Calu3 (cell line): ENCODE measurements at places on chromosomes 4 and X.

- H3K36me3 ChIP-seq, result no peaks in the 10 kb centered on the region
- DNase-seq, result no peak
- no peak overlapping the region for H3K4me3 ChIP-seq
- no peaks in the 10 kb centered on the region for H3K4me1 ChIP-seq
These were observed 308.3 kb downstream of the BMPR1B start for GRCh38 chr4:95066050-95066449.

GRCh38 chr4:7698584-7698983 lies 241.1 kb downstream of the AFAP1 start:
- no peak for DNase-seq
- H3K4me3 ChIP-seq, result no peak overlapping the region
- peaks cover 95% of the 10 kb centered on the region for H3K27me3 ChIP-seq
- H3K4me1 ChIP-seq, result no peaks in the 10 kb centered on the region
- H3K36me3 ChIP-seq, result no peaks in the 10 kb centered on the region
- H3K27ac ChIP-seq, result no peak overlapping the region

DNA sequence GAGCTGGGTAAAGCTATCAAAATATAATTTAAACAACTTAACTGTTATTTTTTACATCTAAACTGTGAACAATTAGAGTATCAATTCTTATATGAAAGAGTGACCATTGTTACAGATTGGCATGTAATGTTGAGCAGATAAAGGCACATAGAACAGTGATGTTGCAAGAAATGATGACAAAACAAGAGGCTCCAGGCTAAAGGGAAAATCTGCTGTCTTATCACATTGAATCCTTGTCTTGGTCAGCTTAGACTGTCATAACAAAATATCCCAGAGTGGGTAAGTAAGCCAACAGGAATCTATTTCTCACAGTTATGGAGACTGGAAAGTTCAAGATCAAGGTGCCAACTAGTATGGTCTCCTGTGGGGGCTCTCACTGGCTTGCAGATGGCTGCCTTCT lies 154.1 kb upstream of the PPP3CA start:
- no peaks in the 10 kb centered on the region for H3K27me3 ChIP-seq
- no peak for DNase-seq
- no peaks in the 10 kb centered on the region for H3K36me3 ChIP-seq
- H3K27ac ChIP-seq, result no peak overlapping the region

DNA sequence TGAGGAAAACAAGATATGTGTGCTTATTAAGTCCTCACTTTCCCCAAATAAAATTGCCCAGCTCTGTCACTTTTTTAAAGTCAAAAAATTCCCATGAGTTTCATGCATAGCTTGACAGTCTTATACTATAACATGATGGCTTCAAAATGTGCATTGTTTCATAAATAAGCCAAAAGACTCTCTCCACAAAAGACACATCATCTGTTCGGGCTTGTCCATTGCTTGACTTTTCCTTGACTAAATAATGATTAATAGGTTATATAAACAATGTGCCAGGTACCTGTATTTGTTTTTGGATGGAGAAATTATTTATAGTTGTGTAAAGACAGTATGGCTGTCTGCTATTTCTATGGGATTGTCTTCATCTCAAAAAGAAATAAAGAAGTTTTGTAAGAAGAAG lies 329.2 kb upstream of the KLF3 start:
- no peaks in the 10 kb centered on the region for H3K27me3 ChIP-seq
- H3K4me1 ChIP-seq, result peaks cover 11% of the 10 kb centered on the region
- no peak overlapping the region for H3K4me3 ChIP-seq
- DNase-seq, result no peak
- H3K36me3 ChIP-seq, result no peaks in the 10 kb centered on the region
- peak overlapping the region; percentile 47 for H3K27ac ChIP-seq

- no peaks in the 10 kb centered on the region for H3K36me3 ChIP-seq
- no peak overlapping the region for H3K4me3 ChIP-seq
- H3K27ac ChIP-seq, result no peak overlapping the region
- no peaks in the 10 kb centered on the region for H3K27me3 ChIP-seq
- no peaks in the 10 kb centered on the region for H3K4me1 ChIP-seq
These were observed 7.9 kb downstream of the GPR101 start for GRCh38 chrX:137025930-137026329.

- DNase-seq, result no peak
- H3K4me1 ChIP-seq, result peaks cover 9% of the 10 kb centered on the region
- no peak within 1 kb of the TSS for H3K27ac ChIP-seq
- H3K4me3 ChIP-seq, result no peak within 1 kb of the TSS
These were observed at the start of gene LRCH2 for GRCh38 chrX:115233497-115234455. Gene LRCH2 (minus strand): TSS chrX:115234096. CDS start chrX:115234041, 55 bp downstream.

DNA sequence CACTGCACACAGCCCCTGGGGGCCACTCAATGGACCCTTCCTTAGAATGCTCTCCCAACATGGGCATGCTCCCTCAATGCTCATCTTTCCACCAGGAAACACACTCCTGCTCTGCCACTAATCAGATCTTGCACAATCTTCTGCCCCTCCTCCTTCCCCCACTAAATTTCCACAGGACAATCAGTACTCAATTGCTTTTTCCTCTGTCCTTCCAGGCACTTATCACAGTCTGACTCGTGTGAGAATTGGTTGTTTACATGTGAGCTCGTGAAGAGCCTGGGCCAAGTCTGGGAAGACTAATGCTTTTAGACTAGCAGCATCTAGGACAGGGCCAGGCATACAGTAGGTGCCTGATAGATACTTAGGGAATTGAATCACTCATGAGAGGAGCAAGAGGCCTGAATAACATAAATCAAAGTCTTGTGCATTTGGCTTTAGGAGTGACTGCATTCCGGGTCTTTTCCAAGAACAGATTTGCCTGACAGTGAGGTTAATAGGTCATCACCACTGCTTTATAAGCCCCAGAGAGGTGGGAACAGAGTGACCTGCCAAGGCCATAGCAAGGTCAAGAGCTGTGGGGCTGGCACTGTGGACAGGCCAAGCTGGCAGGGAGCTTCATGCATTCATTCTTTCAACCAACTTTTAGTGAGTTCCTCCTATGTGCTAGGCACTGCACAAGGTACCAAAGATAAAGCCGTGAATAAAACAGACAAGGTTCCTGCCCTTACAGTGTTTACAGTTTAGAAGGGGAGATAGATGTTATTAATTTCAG lies 55.0 kb downstream of the PRPS1 start:
- no peaks in the 10 kb centered on the region for H3K36me3 ChIP-seq
- peaks cover 39% of the 10 kb centered on the region for H3K4me1 ChIP-seq
- H3K4me3 ChIP-seq, result no peak overlapping the region

GRCh38 chr4:74926007-74926406 lies 6.9 kb upstream of the PARM1 start:
- no peak for DNase-seq
- no peaks in the 10 kb centered on the region for H3K27me3 ChIP-seq
- no peak overlapping the region for H3K27ac ChIP-seq
- no peaks in the 10 kb centered on the region for H3K4me1 ChIP-seq
- no peaks in the 10 kb centered on the region for H3K36me3 ChIP-seq
- H3K4me3 ChIP-seq, result no peak overlapping the region

GRCh38 chrX:44690129-44690528 lies 147.5 kb upstream of the FUNDC1 start:
- H3K4me3 ChIP-seq, result no peak overlapping the region
- peaks cover 6% of the 10 kb centered on the region for H3K36me3 ChIP-seq
- DNase-seq, result no peak
- no peaks in the 10 kb centered on the region for H3K27me3 ChIP-seq
- no peak overlapping the region for H3K27ac ChIP-seq
- peaks cover 13% of the 10 kb centered on the region for H3K4me1 ChIP-seq

DNA sequence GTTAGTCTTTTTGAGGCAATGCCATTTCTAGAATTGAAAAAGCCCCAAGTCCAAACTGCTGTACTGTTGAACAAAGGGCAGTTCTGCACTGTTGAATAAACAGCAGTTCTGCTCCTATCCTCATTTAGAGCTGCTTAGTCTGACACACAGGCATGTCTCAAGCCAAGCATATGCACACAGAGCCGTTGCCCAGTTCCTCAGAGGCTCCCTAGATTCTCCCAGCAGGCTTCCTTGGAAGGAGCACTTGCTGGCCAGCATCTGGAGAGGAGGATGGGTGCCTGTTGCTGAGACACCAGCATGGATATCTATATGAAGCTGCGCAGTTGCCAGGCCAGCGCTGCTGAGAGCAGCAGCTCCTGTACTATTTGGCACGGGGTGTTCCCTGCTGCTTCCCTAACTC lies 138.3 kb upstream of the USP38 start:
- H3K36me3 ChIP-seq, result no peaks in the 10 kb centered on the region
- no peak overlapping the region for H3K27ac ChIP-seq
- H3K27me3 ChIP-seq, result no peaks in the 10 kb centered on the region
- H3K4me1 ChIP-seq, result peaks cover 8% of the 10 kb centered on the region

DNA sequence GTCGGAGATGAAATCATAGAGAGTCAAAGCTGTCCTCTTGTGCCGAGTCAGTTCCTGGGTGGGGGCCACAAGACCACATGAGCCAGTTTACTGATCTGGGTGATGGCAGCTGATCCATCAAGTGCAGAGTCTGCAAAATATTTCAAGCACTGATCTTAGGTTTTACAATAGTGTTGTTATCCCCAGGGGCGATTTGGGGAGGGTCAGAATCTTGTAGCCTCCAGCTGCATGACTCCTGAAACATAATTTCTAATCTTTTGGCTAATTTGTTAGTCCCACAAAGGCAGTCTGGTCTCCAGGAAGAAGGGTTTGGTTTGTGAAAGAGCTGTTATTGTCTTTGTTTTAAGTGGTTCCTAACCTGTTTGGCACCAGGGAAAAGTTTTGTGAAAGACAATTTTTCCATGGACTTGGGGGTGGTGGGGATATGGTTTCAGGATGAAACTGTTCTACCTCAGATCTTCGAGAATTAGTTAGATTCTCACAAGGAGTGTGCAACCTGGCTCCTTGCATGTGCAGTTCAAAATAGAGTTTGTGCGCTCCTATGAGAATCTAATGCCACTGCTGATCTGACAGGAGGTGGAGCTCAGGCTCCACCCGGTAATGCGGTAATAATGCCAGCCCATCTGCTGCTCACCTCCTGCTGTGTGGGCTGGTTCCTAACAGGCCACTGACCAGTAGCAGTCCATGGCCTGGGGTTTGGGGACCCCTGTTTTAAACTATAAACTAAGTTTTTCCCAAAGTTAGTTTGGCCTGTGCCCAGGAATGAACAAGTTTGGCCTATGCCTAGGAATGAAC lies 29.2 kb downstream of the METAP1 start:
- peak overlapping the region; percentile 72 for H3K4me3 ChIP-seq
- peak overlapping the region; percentile 88 for H3K27ac ChIP-seq
- DNase-seq, result peak; percentile 34
- H3K4me1 ChIP-seq, result peaks cover 47% of the 10 kb centered on the region

DNA sequence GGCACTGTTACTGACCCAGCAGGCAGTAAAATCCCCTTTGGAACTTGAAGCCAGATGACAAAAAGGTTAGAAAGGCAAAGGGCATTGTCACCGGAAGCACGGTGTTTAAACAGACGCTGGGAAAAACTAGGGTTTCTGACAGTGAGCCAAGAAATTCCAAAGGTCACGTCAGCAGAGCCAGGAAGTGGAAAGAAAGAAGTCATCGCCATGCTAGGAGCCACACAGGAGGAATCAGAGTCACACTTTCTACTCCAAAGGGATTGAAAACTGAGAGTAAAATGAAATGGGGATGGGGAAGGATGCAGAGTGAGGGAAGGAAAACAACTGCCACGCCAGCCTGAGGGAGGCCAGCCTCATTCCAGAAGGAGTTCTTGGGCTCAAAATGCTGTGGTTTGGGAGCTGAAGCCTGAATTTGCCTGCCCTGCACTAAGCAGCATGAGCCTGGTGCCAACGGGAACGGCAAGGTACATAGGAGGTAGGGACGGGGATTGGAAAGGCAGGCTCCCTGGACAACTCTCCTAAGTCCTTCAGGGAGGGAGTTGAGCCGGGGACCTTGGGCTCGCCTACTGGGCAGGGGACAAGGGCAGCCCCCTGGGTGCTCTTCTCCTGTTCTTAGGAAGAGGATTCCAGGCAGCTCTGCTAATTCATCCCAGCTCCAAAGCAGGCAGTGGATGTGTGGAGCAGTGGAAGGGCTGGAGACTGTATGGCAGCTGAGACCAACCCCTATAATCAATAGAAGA lies 66.8 kb downstream of the SOWAHB start:
- H3K27me3 ChIP-seq, result no peaks in the 10 kb centered on the region
- no peaks in the 10 kb centered on the region for H3K36me3 ChIP-seq
- peak overlapping the region; percentile 4 for H3K4me3 ChIP-seq
- peak overlapping the region; percentile 62 for H3K27ac ChIP-seq
- H3K4me1 ChIP-seq, result peaks cover 15% of the 10 kb centered on the region

DNA sequence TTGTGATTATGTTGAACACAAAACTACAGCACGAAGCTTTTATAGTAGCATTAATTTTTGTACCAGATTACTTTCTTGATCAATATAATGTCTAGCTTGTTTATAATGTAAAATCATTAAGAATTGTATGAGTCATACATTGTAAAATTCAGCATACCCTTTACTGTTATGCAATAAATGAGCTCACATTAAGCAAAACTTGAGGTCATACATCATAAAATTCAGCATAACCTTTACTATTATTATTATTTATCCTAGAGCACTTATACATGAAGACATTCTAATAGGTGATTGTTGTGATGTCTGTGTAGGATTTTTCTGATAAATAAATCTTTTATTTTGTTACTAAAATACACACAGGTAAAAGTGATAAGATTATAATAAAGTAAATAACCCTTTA lies 49.4 kb downstream of the DTHD1 start:
- H3K36me3 ChIP-seq, result no peaks in the 10 kb centered on the region
- H3K27ac ChIP-seq, result no peak overlapping the region
- H3K4me1 ChIP-seq, result peaks cover 2% of the 10 kb centered on the region
- H3K4me3 ChIP-seq, result no peak overlapping the region
- H3K27me3 ChIP-seq, result no peaks in the 10 kb centered on the region

DNA sequence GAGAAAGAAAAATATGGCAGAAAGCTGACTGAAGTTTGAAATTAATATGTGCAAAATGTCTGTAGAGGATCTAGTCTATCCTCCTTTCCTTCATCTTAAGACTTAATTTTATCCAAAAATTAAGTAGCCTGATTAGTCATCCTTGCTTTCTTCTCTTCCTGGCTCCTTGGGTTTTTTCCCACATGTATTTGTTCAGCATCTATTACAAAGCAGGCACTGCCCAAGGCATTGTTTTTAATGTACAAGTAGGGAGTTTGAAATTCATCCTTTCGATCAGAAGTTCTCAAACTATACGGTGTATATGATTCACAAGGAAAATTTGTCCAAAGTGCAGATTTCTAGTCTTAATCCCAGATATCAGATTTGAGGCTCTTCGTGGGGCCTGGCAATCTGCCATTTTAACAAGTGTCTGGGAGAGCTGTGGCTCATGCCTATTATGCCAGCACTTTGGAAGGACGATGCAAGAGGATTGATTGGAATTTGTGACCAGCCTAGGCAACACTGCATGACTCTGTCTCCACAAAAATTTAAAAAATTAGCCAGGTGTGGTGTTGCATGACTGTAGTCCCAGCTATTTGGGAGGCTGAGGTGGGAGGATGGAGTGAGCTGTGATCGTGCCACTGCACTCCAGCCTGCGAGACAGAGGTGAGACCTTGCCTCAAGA lies 19.4 kb upstream of the YTHDC1 start:
- H3K27me3 ChIP-seq, result no peaks in the 10 kb centered on the region
- H3K36me3 ChIP-seq, result peaks cover 19% of the 10 kb centered on the region
- H3K27ac ChIP-seq, result peak overlapping the region; percentile 88
- peak overlapping the region; percentile 52 for H3K4me3 ChIP-seq

GRCh38 chrX:43566170-43566569 lies 89.9 kb upstream of the MAOA start:
- no peak overlapping the region for H3K4me3 ChIP-seq
- no peaks in the 10 kb centered on the region for H3K36me3 ChIP-seq
- no peak for DNase-seq

- no peak overlapping the region for H3K4me3 ChIP-seq
- no peaks in the 10 kb centered on the region for H3K27me3 ChIP-seq
- H3K27ac ChIP-seq, result no peak overlapping the region
- DNase-seq, result peak; percentile 32
- no peaks in the 10 kb centered on the region for H3K4me1 ChIP-seq
These were observed 337.3 kb upstream of the HS3ST1 start for GRCh38 chr4:11765849-11766453.

- H3K36me3 ChIP-seq, result no peaks in the 10 kb centered on the region
- no peak overlapping the region for H3K4me3 ChIP-seq
- no peak overlapping the region for H3K27ac ChIP-seq
- H3K27me3 ChIP-seq, result peaks cover 26% of the 10 kb centered on the region
These were observed 24.2 kb downstream of the ATP5ME start for GRCh38 chr4:649751-650310.
